ENCODE measurements at places on chromosomes 16 and 17.

DNA sequence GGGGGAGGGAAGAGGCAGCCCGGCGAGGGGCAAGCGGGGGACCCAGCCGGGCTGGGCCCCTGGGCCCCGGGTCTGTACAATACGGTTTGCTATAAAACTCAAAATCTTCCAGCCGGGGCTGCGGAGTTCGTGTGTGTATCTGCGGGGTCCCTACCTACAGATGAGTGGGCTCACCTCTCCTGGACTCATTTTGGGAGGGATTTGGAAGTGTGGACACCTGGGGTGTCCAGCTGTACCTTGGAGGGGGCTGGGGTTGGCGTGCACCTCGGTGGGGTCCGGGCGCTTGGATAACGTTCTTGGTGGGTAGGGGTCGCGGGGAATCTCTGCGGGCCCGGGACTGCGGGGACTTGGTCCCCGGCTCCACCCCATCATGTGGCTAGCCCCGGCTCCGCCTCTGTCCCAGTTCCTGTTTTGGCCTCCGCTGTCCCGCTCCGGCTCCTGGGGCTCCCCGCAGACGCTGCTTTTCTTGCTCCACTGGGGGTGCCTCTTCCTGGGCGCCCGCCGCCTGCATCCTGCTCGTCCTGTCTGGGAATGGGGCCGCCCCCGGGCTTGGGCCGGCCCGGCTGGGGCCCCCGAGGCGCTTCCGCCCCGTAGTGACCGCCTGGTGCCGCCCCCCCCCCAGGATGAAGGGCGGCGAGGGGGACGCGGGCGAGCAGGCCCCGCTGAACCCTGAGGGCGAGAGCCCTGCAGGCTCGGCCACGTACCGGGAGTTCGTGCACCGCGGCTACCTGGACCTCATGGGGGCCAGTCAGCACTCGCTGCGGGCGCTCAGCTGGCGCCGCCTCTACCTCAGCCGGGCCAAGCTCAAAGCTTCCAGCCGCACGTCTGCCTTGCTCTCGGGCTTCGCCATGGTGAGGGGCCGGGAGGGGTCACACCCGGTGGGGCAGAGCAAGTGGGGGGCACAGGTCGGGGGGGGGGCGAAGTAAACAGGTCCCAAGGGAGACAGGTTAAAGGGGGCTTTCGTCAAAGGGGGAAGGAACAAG lies at the start of gene ORAI3:
TSS of gene ORAI3 (plus strand) at position 402 of the 983 bp plus-strand sequence. CDS start at position 624, 222 bp downstream.
- DNase-seq: peak; percentile 47

GRCh38 chr17:17506893-17507464 lies 10.8 kb upstream of the RASD1 start:
- no peak for DNase-seq

DNA sequence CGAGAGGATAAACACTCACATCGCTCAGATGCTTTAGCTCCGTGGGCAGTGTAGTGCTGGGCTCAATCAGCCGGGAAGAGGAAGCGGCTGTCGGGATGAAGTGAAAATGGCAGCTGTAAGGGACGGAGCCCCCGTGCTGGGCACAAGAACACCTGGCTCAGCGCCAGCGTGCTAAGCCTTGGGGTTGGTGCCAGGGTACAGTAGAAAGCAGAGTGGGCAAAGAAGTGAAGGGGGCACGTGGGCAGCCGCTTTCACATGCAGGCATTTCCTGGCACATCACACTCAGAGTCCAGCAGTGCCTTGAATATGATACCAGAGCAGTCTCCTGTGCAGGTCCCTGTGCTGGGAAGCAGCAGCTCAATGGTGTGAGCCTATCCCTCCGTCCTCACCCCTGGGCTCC lies 51.1 kb upstream of the FOXF1 start:
- DNase-seq: no peak

DNA sequence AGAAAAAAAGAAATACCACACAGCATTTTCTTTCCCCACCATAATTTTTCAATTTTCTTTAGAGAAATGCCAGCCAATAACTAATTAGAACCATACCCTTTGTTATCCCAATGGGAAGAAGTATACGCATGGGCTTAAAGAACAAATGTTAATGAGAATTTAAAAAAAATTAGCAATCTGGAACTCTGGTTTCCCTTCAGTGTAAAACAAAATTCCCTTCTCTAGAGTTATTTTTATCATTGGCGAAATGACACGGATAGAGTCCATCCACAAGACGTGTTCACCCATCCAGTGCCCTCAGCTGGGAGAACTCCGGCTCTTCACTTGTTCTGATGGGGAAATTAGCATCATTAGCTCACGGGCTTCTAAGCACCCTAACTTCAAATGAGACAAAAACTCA lies 3.3 kb downstream of the NXN start:
- DNase-seq: no peak

- no peak for DNase-seq
These were observed 23.3 kb downstream of the TBCD start for GRCh38 chr17:82775001-82775823.

- DNase-seq: no peak
These were observed 20.8 kb downstream of the DCUN1D3 start for GRCh38 chr16:20879175-20880040.

DNA sequence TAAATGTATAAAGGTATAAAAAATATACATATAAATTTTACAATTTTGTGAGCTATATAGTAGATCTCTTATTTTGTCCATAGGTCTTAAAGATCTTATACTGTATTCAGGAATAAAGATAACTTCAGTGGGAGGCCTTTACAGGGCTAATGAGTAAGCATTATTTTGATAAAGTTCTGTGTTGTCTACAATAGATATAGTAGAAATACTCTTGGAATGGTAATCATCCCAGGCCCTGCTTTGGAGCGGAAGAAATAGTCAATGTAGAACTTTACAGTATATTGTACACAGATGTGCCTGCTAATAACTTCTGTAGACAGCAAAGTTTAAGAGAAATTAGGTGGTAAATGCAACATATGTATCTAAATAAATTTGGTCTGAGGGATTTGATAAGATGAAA lies 42.6 kb downstream of the TENT4B start:
- DNase-seq: no peak

DNA sequence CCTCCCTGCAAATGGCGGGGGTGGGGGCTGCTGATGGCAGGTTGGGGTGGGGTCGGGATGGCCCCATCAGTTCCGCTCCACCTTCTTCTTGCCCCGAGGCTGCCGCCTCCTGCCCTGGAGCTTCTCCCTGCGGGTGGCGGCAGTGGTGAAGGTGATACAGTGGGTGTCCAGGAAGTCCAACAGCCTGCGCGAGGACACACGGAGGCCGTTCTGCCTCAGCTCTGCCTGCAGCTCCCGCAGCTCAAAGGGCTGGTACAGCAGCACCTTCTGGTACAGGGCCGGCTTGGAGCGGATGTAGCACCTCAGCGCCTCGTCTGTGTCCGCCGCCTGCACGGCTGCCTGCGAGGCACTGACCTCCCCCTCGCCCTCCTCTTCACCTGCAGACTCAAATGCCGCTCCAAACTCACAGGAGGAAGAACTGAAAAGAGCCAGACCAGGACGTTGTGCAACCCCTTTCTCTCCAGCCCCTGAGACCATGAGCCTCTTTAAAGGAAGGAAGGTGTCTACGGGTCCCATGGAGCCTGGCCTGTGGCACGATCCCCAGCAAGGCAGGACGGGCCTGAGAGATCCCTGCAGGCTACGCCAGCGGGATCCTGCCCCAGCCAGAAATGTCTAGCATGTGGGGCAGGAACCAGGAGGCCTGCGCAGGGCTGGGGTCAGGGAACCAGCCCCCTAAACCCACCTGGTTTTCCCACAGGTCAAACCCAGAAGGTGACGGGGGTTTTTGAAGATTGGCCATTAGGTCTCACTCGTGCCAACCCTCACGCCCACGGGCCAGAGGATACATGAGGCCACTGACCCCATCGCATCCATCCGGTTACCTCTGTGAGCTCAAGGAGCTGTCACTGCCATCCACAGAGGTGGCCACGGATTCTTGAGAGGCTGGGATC lies 5.3 kb upstream of the NLRC3 start:
- no peak for DNase-seq

DNA sequence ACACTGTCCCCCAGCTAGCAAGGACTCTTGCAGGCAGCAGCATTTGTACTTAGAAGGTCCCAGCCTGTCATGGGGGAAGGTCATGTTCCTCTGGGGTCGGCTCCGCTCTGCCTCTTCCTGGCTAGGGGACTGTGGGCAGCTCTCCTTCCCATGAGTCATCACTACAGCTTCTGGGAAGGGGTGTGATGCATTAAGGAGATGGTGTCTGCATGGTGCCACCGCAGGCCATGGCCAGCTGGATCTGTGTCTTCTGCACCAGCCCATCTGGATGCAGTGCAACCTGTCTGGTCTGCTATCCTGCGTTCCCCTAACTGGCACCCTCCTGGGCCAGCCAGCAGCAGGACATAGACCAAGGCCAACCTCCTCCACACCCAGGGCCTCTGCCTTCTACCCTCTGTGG lies 6.3 kb downstream of the STARD3 start:
- DNase-seq: no peak

DNA sequence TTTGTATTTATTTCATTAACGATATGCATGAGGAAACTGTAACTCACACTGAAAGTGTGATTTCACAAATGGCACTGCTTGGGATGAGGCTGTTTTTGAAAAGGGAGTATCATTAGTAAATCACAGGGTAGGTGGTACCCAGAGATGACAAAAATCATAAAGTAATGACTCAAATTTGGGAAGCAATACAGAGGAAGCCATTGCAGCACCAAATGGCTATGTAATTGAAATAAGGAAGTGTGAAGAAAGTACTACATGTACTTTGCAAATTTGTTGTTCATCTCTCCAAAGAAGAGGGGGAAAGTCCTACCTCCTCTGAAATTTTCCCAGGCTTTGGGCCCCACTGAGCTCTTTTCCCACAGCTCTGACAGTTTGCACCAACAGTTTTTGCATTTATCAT lies 12.3 kb upstream of the ABCC12 start:
- no peak for DNase-seq

- no peak for DNase-seq
These were observed 2.8 kb downstream of the CCL4 start for GRCh38 chr17:36106493-36106835.

GRCh38 chr16:4016658-4017057 lies 99.6 kb downstream of the ADCY9 start:
- DNase-seq: peak; percentile 47

DNA sequence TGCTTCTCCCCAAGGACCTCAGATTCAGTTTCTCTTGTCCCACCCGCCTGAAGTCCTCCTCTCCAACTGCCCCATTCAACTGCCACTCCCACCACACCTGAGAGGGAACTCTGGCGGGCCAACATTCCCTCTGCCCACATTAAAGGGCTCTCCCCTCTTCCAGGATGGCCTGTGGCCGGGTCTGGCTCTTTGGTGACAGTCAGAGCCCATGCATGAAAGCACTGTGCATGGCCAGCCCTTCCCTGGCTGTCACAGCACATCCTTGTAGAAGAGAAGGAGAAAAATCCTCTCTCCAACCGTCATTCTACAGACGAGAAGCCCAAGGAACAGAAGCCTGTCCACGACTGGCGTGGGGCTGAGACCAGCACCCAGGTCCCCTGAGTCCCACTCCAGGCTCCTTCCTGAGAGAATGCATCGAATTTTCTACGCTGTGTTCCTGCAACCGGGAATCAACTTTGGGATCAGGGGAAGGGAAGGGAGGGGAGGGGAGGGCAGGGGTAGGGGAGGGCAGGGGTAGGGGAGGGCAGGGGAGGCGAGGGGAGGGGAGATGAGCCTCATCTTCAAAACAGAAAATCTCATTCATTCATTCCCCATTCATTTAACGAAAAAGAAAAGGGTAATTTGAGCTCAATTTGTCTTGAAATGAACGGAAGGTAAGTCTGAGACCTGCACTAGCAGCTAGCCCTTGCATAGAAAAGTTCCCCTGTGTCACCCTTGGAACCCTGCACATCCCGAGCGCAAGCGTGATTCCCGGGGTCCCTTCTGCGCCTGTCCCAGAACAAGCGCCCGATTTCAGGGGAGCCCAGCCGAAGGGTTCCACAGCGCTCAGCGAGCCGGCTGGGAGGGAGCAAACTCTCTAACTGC lies at the start of gene ABCC12:
TSS of gene ABCC12 (minus strand) at position 68 of the 864 bp plus-strand sequence. CDS start 9,569 bp downstream, outside the sequence.
- no peak for DNase-seq

GRCh38 chr17:47875011-47875985 lies 20.7 kb upstream of the SP2 start:
- DNase-seq: no peak

DNA sequence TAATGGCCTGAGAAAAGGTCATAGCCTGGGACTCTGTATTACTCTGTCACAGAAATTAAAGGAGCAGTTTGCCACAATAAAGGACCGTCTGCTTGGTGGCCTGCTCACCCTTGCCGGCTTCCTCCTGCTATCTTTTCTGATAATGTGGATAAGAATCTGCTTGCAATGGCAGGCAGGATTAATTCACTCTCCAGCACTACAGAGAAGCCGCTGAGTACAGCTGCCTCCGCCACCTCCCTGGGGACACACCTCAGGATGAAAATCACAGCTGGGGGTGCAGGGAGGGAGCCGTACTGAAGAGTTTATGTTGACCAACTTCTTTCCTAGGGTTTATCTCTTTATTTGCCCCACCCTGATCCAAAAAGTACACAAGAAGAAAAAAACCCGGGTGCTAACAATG lies 245.9 kb upstream of the RPL38 start:
- no peak for DNase-seq

DNA sequence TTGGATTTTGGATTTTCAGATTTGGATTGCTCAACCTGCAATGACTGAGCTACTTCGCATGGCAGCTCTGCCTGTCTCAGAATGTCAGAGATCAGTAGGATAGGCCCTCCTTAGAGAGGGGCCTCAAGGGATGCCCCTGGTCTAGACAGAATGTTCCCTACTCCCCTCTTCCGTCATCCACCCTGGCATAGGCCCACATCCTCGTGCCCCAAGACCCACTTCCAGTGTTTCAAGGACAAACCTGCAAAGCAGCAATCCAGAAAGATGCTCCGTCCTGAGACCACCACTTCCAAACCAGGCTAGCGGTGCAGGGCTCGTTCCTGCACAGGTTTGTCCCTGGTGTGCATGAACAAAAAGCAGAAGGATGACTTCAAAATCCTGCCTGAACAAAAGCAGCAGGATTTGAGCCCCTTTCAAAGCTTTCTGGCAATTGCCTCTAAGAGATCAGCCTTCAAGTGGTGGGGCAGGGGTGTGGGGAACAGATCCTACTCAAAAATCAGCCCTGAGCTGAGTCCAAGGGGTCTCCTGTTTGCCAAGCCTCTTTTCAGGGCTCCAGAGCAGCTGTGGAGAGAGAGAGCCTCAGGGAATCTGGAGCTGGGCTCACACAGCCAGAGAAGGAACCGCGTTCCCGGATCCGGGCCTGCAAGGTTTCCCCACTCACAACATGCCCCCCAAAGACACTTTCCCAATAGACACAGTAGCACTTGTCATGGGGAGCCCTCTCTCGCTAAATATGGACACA lies 121.1 kb downstream of the SOCS1 start:
- no peak for DNase-seq

GRCh38 chr16:11254913-11255736 lies 879 bp downstream of the SOCS1 start:
- DNase-seq: peak; percentile 57

DNA sequence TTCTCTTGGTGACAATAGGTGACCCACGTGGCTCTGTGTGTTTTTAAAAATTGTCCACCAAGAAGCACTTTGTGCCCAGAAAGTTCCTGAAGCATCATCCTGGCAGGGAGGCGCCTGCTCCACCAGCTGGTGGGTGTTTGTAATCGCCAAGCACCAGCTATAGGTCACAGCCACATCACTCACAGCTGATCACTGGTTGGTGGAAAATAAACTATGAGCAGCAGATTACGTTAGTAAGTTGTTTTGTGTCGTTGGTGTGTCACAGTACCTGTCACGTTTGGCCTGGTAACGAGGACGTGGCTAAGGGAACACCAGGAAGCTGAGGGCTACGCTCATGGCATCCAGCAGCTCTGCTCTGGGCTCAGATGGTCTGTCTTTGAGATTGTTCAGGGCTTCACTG lies 10.1 kb downstream of the MRM3 start:
- DNase-seq: no peak
